ENCODE measurements at places on chromosomes 6 and 20.
A peak's percentile ranks its signal among the peaks of the same experiment; 100 is the strongest.

GRCh38 chr6:142304241-142304640 lies 2.4 kb downstream of the ADGRG6 start:
- DNase-seq = no peak

- DNase-seq = no peak
Measured at GRCh38 chr20:51536116-51537069, 6.1 kb downstream of the NFATC2 start.

- DNase-seq = no peak
Measured at GRCh38 chr20:24965065-24965919, 16.2 kb downstream of the CST7 start.

DNA sequence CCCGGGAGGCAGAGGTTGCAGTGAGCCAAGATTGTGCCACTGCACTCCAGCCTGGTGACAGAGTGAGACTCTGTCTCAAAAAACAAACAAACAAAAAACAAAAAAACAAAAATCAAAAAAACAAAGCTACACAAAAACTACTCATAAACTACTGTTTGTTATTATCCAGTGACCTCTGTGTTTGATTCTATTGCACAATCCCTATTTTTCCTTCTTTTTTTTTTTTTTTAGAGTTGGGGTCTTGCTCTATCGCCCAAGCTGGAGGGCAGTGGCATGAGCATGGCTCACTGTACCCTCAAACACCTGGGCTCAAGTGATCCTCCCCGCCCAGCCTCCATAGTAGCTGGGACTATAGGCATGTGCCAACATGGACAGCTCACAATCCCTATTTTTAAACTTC lies 92.7 kb downstream of the FAM217A start:
- no peak for DNase-seq

GRCh38 chr20:57658833-57659516 lies 38.7 kb upstream of the ZBP1 start:
- no peak for DNase-seq

DNA sequence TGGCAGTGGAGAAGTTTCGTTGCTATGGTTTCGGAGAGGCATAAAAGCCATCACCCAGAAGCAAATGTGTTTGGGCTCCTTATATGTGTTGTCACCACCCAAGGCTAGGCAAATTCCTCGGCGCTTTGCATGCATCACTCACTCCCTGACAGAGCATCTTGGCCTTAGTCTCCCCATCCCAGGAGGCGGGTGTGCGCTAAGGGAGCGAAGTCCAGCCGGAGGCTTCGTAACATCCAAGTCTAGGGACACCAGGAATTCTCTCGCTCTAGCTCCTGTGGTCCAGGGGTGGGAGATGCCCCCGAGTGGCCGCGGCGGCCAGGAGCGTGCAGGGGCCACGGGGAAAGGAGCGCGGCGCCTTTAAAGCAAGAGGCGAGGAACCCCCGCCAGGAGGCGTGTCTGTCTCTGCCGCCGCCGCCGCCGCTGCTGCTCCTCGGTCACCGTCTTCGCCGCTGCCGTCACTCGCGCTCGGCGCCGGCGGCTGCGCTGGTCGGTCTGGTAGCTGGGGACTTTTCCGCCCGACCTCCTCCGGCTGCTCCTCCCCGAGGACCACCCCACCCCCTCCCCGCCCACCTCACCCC lies at the start of gene GRIK2:
Gene GRIK2, plus strand, starts transcription at position 458 of the 578 bp plus-strand sequence.
- no peak for DNase-seq

- no peak for DNase-seq
Measured at GRCh38 chr6:13098793-13099570, 229.4 kb downstream of the TBC1D7 start.

GRCh38 chr6:4774715-4775493 lies 1.3 kb upstream of the CDYL start:
- no peak for DNase-seq

- DNase-seq = peak; percentile 51
Measured at GRCh38 chr20:45752746-45753145, 30.6 kb downstream of the SPINT4 start.

- DNase-seq = no peak
Measured at GRCh38 chr6:141164042-141164743, 968.5 kb upstream of the GJE1 start.

DNA sequence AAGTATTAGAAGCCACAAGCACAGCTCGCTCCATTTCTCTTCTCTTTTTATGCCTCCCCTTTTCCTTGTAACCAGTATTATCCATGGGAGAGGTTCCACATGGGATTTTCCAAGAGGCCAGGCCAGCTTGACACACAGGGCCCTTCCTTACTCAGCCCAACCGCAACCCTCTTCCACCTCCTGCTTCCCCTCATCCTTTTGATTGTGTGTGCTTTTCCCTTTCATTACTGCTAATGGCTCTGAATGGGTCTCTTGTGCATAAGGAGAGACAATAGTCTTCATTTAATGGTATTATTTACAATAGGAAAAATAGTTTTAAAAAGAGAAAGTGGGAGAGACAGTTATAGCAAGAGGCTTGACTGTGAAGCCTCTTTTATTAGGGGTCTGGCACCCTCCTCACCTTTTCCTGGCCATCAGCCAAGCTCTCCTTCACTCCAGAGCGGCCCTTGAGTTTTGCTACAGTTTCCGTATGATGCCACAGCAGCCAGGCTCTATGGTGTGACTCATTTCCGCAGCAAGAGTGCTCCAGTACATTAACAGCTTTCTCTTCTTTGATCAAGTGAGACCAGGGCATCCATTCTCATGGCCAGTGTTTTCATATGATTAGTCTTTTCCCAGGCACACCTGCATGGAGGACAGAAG lies 579.5 kb downstream of the TFAP2B start:
- DNase-seq = no peak

DNA sequence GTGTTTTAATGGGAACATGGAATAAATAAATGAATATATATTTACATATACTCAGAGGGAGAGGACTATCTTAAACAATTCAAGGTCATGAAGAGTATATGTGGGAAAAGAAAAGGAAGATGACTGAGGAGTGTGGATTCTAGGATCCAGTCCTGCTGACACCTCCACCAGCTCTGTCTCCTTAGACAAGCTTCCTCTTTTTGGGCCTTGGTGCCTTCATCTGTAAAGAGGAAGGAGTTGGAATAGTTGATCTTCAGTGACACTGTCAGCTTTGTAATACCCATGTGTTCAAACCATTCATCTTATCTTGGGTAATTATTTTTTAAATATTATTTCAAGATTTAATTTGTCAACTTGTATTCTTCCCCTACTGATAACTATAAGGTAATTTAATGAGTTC lies 338.0 kb downstream of the ADGRB3 start:
- DNase-seq = no peak

- DNase-seq = no peak
Measured at GRCh38 chr6:129844118-129844891, 16.8 kb downstream of the TMEM244 start.

GRCh38 chr6:106442395-106442794 lies 81.9 kb downstream of the CRYBG1 start:
- DNase-seq = no peak

GRCh38 chr20:63896264-63897105 lies 1.6 kb downstream of the DNAJC5 start:
- DNase-seq = no peak

DNA sequence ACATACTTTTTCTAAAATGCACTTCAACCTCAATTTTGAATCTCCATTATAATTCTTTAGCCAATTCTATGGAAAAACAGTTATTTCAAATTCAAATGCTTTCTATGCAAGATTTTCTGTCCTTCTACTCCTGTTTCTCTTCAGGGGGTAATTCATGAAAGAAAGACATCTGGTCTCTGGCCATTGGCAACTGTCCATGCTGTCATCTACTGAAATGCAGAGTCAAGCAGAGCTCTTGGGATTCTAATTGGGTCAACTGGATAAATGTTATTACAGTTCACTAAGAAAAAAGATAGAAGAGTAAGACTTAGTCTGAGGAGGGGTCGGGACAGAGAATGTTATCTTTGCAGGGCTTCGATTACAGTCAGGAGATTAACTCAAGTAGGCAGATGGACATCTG lies 22.0 kb upstream of the BMP5 start:
- DNase-seq = no peak

DNA sequence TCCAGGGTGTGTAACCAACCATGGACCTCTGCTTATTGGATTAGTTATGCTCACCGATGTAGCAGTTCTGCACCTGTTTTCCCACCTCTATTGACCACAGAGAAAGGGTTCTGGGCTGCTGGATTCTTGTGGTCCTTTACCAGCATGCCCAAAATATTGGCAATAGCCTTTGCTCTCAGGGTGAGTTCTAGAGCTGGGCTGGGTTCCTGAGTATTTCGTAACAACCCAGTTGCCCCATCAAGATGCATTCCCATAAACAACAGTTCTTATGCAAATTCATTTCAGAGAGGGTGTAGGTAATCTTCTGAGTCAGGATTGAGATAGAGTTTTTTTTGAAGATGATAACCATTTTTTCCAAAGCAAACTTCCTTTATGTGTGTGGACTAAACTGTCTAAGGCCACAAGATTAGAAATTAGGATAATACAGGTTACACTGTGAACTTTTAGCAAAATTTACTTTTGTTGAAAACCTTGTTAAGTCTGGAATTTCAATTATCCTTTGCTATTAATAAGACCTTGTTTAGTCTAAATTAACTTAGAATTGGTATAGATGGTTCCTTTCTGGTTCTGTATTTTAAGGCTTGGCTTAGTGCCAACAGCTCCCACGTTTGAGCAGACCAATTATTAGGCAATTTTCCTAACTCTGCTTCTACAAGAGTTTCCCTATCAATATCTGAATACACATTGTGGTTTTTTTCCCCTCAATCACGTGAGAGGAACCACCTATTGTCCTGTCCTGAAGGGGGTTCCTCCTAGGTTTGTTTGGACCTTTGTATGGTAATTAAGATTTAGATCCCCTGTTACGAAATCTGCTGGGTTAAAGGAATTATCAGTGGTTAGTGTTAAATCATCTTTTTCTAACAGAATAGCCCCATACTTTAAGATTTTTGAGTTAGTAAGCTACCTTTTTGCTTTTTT lies 46.1 kb downstream of the TBX18 start:
- no peak for DNase-seq

GRCh38 chr20:57322476-57322875 lies 7.1 kb upstream of the SPO11 start:
- no peak for DNase-seq

DNA sequence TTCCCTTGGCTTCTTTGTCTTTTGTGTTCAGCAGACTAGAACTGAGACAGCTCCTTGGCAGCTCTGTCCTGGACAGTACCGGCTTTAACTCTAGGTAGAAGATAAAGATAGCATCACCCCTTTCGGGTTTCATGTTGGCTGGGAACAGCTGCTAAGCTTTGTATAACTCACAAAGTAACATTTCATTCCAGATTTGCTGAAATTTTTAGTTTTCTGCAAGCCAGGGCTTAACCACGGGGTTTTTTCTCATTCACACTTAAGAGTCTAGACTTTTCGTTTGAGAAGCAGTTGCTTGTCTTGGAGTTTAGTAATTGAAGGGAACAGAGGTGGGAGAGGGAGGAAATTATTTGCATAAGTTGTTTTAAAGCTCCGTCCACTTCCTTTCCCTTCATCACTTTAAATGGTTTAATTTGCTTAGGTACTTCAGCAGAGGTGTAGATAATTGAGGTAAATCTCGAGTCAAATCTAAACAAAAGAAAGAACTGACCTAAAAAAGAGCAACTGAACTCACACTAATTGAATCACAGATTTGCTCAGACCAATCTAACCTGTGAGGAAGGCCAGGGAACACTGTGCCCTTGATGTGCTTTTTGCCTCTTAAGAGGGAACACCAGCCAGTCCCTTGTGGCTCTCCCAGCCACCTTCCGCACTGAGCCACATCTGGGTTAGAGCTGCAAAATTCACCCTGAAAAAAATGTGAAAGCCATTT lies 48.3 kb downstream of the RREB1 start:
- no peak for DNase-seq

DNA sequence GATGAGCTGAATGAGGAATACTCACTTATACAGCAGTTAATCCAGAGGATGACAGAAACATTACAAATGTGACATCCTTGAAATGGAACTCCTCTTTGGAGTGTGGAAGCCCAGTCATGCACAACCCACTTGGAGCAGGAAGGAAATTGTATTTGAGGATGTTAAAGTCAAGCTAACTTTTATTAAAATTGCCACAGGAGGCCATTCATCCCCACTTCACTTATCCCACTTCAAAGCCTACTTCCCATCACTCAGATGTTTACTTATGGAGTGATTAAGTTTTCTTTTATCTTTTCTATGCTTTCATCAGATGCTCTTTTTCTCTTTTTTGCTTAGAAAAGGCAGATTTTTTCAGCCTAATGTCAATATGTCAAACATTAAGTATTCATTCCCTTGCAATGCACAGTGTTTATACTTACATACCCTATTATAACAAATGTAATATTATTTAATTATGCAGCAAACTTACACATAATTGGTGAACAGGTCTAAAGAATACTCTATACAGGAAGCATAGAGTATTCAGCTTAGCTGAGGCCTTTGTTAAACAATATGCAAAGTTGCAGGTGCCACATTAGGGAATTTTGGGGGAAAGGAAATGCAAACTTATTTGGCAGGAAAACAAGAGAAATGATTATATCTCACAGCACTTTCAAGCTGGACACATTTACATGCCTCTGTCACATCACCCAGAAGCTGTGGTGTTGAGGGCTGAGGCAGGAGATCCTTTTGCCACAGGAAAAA lies 148.9 kb downstream of the KHDC1L start:
- no peak for DNase-seq

- peak; percentile 50 for DNase-seq
Measured at GRCh38 chr6:149963212-149963461, 606 bp upstream of the ULBP1 start.

DNA sequence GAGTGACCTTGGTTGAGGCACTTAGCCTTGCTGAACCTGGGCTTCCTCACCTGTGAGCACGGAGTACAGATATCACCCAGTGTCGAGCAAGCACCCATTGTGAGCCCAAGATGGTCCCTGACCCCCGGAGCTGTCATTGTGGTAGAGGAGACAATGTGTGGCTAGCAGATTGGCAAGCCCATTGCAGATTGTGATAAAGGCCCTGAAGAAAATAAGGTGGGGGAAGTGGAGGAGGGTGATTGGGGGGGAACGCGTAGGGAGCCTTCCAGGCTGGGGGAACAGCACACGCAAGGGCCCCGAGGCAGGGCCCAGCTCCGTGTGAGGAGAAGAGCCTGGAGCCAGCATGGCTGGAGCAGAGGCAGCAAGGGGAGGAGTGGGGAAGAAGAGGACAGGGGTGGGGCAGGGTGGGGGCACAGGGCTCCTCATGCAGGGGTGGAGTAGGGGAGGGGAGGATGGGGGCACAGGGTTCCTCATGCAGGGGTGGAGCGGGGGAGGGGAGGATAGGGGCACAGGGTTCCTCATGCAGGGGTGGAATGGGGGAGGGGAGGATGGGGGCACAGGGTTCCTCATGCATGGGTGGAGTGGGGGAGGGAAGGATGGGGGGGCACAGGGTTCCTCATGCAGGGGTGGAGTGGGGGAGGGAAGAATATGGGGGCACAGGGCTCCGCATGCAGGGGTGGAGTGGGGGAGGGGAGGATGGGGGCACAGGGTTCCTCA lies 7.0 kb downstream of the CEBPB start:
- no peak for DNase-seq

DNA sequence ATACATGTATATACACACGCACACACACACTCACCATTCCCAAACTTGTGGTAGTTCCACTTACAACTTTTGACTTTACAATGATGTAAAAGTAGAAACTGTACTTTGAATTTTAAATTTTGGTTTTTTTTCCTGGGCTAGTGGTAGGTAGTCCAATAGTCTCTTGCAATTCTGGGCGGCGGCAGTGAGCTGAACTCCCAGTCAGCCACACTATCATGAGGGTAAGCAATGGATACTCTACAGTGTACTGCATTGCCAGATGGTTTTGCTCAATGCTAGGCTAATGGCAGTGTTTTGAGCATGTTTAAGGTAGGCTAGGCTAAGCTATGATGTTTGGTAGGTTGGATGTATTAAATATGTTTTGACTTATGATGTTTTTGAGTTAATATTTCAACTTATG lies 136.2 kb upstream of the GPR6 start:
- no peak for DNase-seq

All from activated CD4-positive, alpha-beta T cell treated with anti-CD3 and anti-CD28 coated beads, Interleukin-2, Interleukin-4, amounts not matched to agents 100 ng/mL and 50 ng/mL, durations not matched to agents 16 hours and 8 hours (primary cell).